ENCODE measurements at places on chromosomes 13 and 19.

- DNase-seq: no peak
Observed at GRCh38 chr13:29887030-29887557, 36.7 kb upstream of the UBL3 start.

DNA sequence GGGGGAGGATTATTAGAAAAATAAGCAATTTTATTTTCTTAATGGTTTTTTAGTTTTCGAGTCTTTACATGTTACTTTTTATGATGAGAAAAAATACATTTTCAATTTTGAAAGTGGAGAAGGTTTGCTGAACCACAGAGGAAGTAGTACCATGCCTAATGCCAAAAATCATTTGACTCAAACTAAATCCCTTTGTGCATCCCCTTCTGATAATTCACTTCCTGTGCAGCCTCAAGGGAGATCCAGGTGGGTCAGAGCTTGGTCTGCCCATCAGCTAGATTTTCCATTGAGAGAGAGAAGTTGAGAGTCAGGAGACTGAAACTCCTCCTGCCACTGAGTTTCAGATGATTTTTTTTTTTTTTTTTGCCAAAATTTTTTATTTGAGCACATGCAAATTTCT is 571.7 kb downstream of the LIG4 start:
- no peak for DNase-seq

- no peak for DNase-seq
Observed at GRCh38 chr19:33758541-33759013, 38.1 kb upstream of the KCTD15 start.

DNA sequence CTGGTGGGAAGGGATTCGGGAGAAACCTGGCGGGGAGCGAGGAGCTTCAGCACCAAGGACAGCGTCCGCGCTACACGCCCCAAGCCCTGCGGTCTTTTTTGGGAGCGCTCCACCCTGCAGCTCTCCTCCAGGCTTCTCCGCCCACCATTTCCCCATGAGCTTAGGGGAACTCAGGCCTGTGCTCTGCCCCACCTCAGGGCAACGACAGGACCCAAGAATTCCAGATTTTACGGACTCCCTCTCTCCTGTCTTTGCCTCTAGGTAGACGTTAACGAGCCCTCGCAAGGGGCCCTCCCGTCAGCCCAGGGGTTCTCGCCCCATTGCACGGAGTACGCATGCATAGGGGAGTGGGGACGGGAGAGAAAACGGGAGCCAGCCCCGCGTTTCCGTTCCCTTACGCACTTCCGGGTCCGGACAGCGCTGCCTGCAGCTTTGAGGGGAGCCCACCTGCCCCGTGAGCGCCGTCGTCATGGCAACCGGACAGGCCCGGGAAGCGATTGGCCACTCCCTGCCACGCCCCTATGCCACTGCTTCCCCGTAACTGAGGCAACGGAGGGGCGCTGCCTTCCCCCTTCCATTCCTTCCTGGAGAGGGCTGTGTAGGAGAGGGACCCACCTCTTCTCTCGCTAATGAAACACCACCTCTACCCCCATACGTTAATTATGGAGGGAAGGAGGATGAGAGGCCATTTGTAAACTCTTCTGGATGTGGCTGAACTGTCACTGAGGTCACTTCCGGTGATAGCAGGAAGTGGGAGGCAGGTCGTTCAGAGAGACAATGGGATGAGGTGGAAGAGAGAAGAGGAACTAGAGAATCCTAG is 20.8 kb downstream of the NOVA2 start:
- DNase-seq: peak; percentile 37

GRCh38 chr13:70366720-70367119 is 258.5 kb upstream of the KLHL1 start:
- no peak for DNase-seq

- DNase-seq: no peak
Observed at GRCh38 chr19:41638641-41639081, 11.8 kb upstream of the CEACAM4 start.

DNA sequence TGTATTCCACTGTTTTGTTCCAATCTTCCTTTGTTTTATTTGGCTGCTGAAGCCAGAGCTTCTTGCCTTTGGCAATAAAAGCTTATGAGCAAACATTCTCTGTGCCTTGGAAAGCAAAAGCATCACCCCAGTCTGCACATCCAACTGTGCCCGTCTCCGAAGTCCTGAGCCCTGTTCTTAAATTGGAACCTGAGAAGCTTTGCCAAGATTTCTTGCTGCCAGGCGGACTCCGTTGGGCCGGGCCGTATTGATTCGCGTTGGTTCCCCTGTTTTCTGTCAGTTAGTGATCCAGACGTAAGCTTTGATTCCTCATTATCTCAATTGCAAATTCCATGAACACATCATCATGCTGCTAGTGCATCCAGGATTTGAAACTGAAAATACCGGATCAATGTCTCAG is 793.0 kb downstream of the OLFM4 start:
- no peak for DNase-seq

GRCh38 chr19:8261881-8262280 is 46.3 kb downstream of the CD320 start:
- DNase-seq: no peak

DNA sequence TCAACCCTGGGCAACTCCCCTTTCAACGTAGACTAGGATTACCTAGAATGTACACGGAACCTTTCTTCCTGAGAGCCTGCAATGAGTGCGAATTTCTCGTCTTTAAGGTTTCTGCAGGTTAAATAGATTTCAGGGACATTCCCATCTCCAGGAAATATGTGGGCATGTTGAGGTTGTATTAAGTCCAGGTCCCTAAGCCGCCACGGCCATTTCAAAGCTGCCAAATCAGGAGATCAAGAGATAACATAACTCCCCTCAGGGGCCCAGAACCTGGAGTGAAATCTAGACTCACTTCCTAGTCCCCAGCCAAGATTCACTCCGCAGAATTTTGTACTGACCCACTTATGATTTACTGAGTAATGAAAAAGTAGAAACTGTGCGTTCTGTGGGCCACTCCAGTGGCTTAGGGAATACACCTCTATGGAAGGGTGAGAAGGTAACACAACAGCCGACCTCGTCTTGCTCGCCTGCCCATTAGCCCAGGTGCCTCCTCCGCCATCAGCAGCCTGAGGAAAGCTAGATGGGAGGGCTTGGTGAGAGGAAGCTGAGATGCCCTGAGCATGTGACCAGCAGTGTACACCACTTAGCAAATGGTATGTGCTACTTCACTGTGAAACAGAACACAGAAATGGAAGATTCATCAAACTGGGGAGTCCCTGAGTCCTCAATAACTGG is 98.5 kb upstream of the SOX1 start:
- DNase-seq: no peak

DNA sequence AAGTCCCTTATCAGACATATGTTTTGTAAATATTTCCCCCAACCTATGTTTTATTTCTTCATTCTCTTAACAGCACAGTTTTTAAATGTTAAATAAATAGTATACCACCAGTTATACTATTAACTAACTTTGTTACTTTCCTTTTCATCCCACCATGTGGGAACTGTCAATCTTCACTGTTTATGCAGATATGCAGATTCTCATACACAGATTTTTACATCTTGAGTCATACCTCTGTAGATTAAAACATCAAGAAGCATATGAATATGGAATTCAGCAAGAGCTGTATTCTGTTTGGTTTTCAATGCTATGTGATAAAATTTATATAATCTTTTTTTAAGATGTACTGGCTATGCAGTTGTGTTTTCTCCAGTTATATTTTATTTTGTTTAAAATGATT is 566.3 kb downstream of the LIG4 start:
- no peak for DNase-seq

DNA sequence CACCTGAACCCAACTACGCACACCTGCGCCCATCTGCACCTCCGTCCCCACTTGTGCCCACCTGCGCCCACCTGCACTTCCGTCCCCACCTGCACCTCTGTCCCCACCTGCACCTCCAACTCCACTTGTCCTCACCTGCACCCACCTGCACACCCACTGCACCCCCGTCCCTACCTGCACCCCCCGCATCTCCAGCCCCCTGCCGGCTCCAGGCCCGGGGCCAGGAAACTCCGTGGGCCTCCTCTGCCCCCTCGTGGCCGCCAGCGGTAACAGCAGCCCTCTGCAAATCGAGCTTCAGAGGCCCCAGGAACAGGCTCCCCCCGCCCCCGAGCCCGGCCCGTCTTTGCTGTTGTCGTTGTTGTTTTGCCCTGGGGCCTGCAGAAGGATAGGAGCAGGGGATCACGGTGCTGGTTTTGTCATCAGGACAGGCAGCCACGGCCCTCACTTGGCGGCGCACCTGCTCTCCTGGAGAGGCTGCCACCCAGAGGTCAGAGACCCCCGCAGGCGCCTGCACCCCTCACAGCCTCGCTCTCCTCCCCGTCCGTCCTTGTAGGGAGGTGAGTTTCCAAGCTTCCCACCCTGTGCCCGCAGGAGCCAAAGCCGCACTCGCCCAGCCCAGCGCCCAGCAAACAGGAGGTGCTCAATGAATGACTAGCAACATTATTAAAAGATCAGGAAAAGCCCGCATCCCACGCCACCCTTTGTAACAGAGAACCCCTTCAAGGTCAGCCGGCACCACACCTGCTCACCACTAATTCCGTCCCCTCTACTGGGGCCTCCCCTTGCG is 65.4 kb downstream of the GNG7 start:
- DNase-seq: peak; percentile 70

DNA sequence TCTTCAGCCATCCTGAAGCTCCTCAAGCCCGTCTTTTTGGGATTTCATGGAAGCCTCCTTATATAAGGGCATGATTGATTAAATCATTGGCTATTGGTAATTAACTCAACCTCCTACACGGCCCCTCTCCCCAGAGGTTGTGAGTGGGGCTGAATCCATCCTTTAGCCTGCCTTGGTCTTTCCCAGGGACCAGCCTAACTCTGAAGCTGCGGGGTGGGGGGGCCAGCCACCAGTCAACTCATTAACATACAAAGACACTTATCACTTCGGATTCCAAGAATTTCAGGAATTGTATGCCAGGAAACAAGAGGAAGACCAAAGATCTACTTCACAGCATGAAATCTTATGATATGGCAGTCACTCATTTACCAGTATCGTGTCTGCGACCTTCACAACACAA is 9.9 kb downstream of the COL4A1 start:
- no peak for DNase-seq

DNA sequence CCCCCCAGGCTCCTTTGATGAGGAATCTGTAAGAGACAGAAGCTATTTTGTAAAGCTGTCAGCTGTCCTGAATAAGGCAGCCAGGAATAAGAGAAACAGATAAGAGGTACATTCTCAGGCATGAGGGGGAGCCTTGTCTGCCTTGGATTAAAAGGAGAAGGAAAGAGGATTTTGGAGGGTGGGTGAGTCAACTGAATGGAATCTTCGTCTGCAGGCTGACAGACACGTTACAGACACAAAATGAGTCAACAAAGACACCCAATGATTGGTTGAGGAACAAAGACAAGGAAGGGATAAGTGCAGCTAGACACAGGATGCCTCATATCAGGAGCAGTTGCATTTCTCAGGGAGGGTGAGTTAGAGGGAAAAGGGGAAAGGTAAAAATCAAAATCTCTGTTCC is 162.5 kb downstream of the OLFM4 start:
- no peak for DNase-seq

- no peak for DNase-seq
Observed at GRCh38 chr19:1317274-1318003, 31.8 kb downstream of the EFNA2 start.

DNA sequence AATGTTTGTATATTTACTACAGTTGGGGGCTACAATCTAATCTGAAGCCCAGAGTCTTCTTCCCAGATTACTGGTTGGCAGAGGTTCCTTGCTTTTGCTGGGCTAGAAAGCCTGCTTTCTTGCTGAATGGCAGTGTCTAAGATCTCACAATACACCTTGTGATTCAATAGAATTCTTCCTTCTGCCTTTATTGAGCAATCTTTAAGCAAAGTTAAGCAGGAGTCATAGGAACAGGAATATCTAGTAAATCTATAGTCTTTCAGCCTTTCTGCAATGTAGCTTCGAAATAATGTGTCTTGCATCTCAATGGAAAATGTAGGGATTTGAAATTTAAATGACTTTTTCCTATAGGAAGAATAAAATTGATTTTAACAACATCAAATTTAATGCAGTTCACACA is 346.1 kb downstream of the SLITRK1 start:
- no peak for DNase-seq

DNA sequence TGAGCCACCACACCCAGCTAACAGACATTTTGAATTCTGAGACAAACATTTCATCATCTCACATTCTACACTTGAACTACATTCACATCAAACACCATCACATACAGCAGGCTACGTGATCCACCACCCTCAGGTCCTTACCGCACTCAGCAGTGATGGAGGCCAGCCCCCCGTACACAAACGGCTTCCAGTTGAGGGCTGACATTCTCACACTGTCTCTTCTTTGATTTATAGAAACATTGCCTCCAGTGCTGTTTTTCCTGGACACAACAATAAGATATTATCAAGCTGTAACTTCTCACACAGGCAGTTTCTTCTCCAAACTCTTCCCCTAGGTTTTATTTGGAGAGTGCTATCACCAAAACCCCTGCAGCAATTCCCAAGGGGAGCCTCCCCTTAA is 7.0 kb downstream of the SLC25A30 start:
- no peak for DNase-seq

GRCh38 chr13:40635315-40635995 is 31.0 kb downstream of the FOXO1 start:
- no peak for DNase-seq

GRCh38 chr13:44116562-44117332 is 237.0 kb downstream of the LACC1 start:
- no peak for DNase-seq

- DNase-seq: peak; percentile 41
Observed at GRCh38 chr13:100392709-100393630, 195.6 kb downstream of the GGACT start.

- no peak for DNase-seq
Observed at GRCh38 chr13:109611912-109612691, 174.3 kb downstream of the IRS2 start.

DNA sequence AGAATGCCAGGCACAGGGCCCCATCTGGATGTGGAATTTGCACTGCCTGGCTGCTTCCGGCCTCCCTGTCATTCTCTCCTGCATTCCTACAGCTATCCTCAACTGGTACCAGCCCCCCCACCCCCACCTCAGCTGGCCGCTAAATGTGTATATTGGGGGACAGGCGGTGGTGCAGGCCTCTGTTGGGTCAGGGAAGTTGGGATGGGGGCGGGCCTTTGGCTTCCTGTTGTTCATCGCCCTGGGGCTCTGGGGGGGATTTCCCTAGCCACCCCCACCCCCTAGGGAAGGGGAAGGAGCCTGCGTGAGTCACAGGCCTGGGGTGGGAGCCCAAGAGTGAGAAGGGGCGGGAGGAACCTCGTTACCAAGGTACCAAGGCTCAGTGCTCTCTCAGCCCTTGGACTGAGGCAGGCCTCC is 10.6 kb downstream of the POU2F2 start:
- peak; percentile 75 for DNase-seq

- no peak for DNase-seq
Observed at GRCh38 chr19:4115050-4115817, 8.7 kb downstream of the MAP2K2 start.

- DNase-seq: no peak
Observed at GRCh38 chr19:35115177-35115951, at the start of gene FXYD3. Gene FXYD3, plus strand, starts transcription at chr19:35115823. Its CDS starts 3,554 bp downstream, at chr19:35119377.

DNA sequence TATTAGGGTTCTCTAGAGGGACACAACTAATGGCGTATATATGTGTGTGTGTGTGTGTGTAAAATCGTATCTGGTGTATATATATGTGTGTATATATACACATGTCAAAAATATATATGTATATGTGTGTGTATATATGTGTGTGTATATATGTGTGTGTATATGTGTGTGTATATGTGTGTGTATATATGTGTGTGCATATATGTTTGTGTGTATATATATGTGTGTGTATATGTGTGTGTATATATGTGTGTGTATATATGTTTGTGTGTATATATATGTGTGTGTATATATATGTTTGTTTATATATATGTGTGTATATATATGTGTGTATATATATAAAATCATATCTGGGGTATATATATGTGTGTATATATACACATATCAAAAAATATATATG is 5.4 kb upstream of the LILRB5 start:
- no peak for DNase-seq

Measured in stimulated activated CD4-positive, alpha-beta T cell treated with anti-CD3 and anti-CD28 coated beads, Interleukin-2, amount 100 ng/mL, for 48 hours (primary cell).